ENCODE measurements at places on chromosomes 4 and X.

DNA sequence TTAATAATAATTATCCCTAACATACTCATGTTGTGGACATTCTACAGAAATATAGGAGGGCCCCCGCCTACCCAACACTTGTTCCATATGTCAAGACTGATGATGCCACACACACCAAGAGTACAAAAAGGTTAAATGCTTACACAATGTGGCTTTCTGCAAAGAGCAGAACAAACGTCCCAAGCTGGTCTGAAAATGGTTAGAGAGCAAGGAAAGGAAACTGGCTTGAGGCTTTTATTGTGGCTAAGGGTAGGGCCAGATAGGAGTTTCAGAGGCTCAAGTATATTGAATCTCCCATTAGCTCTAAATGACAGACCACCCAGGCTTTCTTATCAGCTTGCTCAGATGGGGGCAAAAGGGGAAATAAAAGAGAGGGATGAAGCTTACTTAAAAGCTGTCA lies 134.1 kb upstream of the C1QTNF7 start:
- DNase-seq: no peak

- no peak for DNase-seq
These were observed 82.4 kb upstream of the MYOZ2 start for GRCh38 chr4:119053245-119053644.

GRCh38 chrX:10089378-10089795 lies 67.4 kb upstream of the CLCN4 start:
- no peak for DNase-seq

GRCh38 chr4:20431543-20431951 lies 179.8 kb downstream of the SLIT2 start:
- DNase-seq: no peak

DNA sequence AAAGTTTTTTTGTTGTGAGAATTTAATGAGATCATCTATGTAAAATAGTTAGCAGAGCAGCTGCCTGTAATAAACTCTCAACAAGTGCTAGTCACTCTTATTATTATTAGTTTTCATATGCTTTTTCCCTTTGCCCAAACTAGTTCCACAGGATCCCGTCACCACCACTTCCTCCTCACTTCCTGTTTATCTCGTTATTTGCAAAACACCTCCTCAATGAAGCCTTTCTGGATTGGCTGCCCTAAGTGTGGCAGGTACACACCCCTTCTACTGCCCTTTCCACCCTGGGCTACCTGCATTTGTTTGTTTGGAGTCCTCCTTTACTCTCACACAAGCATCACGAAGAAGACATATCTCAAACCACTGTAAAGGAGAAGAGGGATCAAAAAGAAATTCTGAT lies 54.4 kb upstream of the KLF3 start:
- DNase-seq: no peak

GRCh38 chr4:68257719-68258118 lies 12.2 kb upstream of the TMPRSS11B start:
- DNase-seq: no peak

DNA sequence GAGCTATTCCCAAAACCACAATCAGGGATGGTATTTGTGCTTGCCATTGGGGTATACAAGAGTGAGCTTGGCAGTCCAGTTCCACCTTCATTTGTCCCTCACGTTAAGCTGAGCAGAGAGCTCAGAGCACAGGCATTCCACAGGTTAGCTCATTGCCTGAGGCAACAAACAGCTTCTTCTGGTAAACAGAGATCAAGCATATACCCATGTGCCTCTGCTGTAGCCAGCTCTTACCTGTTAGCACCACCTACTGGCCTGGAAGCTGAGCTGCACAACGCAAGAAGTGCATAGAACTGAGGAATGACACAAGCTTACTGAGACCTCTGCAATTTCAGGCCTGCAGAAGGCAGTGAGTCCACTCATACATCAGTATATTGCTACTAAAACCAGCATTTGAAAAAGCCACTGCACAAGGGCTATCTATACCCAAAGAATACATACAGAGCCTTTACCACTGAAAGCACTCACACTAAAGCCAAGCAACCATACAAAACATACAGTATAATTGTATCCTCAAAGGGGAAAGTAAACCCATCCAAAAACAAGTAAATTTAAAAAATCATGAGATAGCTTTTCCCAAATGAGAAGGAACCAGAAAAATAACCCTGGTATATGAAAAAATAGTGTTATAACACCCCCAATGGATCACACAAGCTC lies 258.3 kb upstream of the GABRA2 start:
- DNase-seq: peak; percentile 17

DNA sequence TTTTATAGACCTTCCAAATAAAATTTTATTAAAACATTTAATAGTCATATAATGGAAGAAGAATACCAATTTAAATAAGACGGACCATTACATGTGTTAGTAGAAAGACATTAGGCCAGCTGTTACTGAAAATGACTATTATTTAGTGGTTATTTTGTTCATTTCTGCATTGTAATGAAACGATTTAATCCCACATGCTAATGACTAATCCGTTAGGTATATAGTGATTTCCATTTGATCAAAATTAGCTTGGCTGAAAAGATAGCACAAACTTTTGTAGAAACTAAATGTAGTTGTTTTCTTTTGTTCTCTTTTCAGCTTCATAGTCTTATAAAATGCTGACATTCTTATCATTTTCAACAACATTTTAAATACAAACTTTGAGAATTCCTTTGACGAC lies 556.1 kb upstream of the TENM3 start:
- DNase-seq: no peak

DNA sequence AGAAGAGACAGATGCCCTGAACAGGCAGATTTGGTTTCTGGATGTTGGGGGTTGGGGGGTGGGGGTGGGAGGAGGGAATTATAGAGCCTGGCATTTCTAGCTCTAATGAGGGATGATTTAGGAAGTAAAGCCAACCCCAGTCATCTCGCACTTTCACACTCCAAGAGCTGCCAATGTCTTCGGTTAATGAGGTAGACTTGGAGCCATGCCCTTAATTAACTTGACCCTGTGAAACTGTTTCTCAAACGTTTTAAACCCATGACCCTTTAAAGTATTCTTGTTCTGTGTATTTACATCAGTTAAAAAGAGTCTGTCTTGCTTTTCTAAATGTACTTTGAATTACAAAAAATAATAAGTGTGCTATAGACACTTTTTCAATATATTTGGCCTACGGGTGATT lies 466.9 kb downstream of the FAT4 start:
- DNase-seq: no peak

All from HEK293T (cell line).